Naive thymus-derived CD8-positive, alpha-beta T cell (primary cell): ENCODE measurements at places on chromosomes 4 and X. TPM values are rescaled to one million over a fixed set of nuclear protein-coding genes. Genes with fewer than 3 reads are reported as not detected.

GRCh38 chr4:151792995-151793394, 32.2 kb upstream of the GATB start:
- H3K36me3 ChIP-seq: no peaks in the 10 kb centered on the region
- no peak overlapping the region for H3K27ac ChIP-seq
- H3K27me3 ChIP-seq: peaks cover 2% of the 10 kb centered on the region
- no peak for DNase-seq

- H3K27ac ChIP-seq: no peak overlapping the region
- DNase-seq: no peak
- H3K27me3 ChIP-seq: no peaks in the 10 kb centered on the region
- H3K4me3 ChIP-seq: no peak overlapping the region
- H3K36me3 ChIP-seq: no peaks in the 10 kb centered on the region
Measured at GRCh38 chr4:3085948-3086670, 11.6 kb downstream of the HTT start.

- no peak overlapping the region for H3K4me3 ChIP-seq
- H3K36me3 ChIP-seq: no peaks in the 10 kb centered on the region
- H3K27ac ChIP-seq: no peak overlapping the region
- no peak for DNase-seq
- peaks cover 2% of the 10 kb centered on the region for H3K27me3 ChIP-seq
Measured at GRCh38 chr4:163395758-163396157, 52.1 kb downstream of the NPY5R start.

DNA sequence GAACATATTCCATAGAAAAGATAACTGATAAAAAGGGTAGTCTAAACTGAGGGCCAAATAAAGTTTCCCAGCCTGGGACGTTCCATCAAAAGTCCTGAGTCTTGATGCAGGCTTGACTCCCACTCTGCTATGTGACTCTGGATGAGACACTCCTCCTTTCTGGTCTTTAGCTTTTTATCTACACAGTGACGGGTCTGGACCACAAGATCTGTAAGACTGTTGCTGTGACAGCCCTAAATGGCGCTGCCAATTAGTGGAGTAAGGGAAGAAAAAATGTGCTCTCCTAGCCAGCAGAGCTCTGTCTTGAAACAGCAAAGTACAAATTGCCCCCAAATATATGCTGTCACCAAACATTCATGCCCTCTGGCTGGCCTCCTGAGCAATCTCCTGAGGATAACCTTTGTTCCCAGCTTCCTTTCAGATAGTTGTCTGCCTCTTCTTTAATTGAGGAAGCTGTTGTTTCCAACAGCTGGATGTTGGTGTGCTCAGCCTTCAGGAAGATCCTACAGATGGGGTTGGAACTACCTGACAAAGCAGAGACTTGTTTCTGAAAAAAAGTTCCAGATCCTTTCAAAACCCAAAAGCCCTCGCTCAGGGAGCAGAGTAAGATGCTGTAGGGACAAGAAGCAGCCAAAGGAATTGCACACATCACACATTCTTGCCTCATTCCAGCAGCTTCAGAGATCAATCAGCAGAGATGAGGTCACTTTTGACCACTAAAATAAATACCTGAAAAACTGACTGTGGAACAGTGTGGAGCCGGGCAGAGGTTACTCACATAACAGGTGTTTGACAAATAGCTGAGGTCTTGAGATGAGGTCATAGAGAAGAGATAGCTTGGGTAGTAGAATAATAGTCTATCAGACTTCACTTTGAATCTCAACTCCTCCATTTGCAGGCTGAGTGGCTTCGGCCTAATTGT, 383.4 kb upstream of the FGF13 start:
- H3K4me3 ChIP-seq: no peak overlapping the region
- no peaks in the 10 kb centered on the region for H3K4me1 ChIP-seq
- no peak overlapping the region for H3K27ac ChIP-seq
- H3K27me3 ChIP-seq: no peaks in the 10 kb centered on the region
- H3K36me3 ChIP-seq: no peaks in the 10 kb centered on the region

GRCh38 chrX:13001961-13002671, 27.2 kb downstream of the TMSB4X start:
- no peaks in the 10 kb centered on the region for H3K27me3 ChIP-seq
- no peaks in the 10 kb centered on the region for H3K36me3 ChIP-seq
- no peak for DNase-seq
- H3K4me3 ChIP-seq: peak overlapping the region; percentile 47
- H3K4me1 ChIP-seq: peaks cover 78% of the 10 kb centered on the region

GRCh38 chr4:99610605-99611175, 36.1 kb downstream of the MTTP start:
- no peak for DNase-seq
- H3K4me1 ChIP-seq: no peaks in the 10 kb centered on the region
- no peak overlapping the region for H3K4me3 ChIP-seq

- no peak overlapping the region for H3K27ac ChIP-seq
- H3K36me3 ChIP-seq: no peaks in the 10 kb centered on the region
- H3K4me1 ChIP-seq: peaks cover 48% of the 10 kb centered on the region
- no peaks in the 10 kb centered on the region for H3K27me3 ChIP-seq
Measured at GRCh38 chr4:152676052-152676854, 3.5 kb downstream of the TMEM154 start.

- no peak overlapping the region for H3K4me3 ChIP-seq
- no peaks in the 10 kb centered on the region for H3K27me3 ChIP-seq
- H3K27ac ChIP-seq: no peak overlapping the region
- H3K36me3 ChIP-seq: no peaks in the 10 kb centered on the region
- no peaks in the 10 kb centered on the region for H3K4me1 ChIP-seq
- no peak for DNase-seq
Measured at GRCh38 chr4:110208419-110208818, 10.0 kb upstream of the ELOVL6 start.

The NRK gene
- polyA plus RNA-seq: not detected

- no peak for DNase-seq
- no peaks in the 10 kb centered on the region for H3K4me1 ChIP-seq
- no peak overlapping the region for H3K4me3 ChIP-seq
- no peak overlapping the region for H3K27ac ChIP-seq
- H3K27me3 ChIP-seq: no peaks in the 10 kb centered on the region
Measured at GRCh38 chrX:129585691-129586090, 45.6 kb downstream of the OCRL start.

DNA sequence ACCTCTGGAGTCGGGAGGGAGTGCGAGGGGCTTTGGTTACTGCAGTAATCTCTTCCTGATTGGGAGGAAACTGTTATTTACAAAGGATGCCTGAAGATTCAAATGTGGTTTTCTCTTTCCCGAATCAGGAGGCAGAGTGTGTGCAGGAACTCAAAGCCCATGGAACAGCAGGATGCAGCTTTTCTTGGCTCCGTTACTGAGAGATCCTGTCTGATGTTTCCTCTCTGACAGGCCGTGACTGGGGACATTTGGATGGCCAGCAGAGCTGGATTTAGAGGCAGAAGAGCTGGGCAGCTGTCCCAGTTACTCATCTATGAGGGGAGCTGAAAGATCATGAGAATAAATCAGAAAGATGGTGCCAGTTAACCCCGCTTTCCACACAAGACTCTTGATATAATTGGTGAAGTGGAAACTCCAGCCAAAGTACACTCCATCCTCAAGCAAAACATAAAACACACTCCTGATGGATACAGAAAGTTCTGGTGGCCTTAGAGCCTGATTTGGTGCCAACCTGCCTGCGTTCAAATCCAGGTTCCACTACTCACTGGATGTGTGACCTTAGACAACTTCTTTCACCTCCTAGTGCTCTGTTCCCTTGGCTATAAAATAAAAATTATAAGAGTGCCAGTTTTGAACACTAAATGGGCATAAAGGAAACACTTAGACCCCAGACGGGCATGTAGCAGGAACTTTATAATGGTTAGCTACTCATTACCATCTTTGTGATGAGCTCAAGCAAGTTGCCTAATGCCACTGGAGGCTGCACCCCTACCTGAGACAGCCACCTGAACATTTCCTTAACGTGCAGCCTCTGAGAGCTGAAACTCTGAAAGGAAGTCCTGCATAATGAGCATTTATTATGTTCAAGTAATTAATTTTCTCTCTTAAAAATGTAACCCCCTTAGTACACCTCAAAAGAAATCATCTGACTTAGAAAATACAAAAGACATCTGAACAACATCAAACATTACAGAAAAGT, 349.0 kb upstream of the GATB start:
- H3K36me3 ChIP-seq: no peaks in the 10 kb centered on the region
- H3K27ac ChIP-seq: peak overlapping the region; percentile 93
- H3K27me3 ChIP-seq: no peaks in the 10 kb centered on the region
- DNase-seq: no peak
- H3K4me3 ChIP-seq: peak overlapping the region; percentile 50

- H3K4me1 ChIP-seq: no peaks in the 10 kb centered on the region
- peaks cover 7% of the 10 kb centered on the region for H3K27me3 ChIP-seq
- H3K27ac ChIP-seq: no peak overlapping the region
- no peaks in the 10 kb centered on the region for H3K36me3 ChIP-seq
Measured at GRCh38 chr4:14237911-14238310, 610.4 kb upstream of the BOD1L1 start.

The LONRF3 gene
- 0.68 TPM for polyA plus RNA-seq

- no peak overlapping the region for H3K27ac ChIP-seq
- H3K27me3 ChIP-seq: no peaks in the 10 kb centered on the region
- H3K4me3 ChIP-seq: no peak overlapping the region
- peaks cover 1% of the 10 kb centered on the region for H3K36me3 ChIP-seq
- peak; percentile 21 for DNase-seq
Measured at GRCh38 chr4:89254847-89255246, 52.8 kb downstream of the GPRIN3 start.

The HSFX3 gene
- not detected for polyA plus RNA-seq
